ENCODE measurements at places on chromosomes 6 and 20.

DNA sequence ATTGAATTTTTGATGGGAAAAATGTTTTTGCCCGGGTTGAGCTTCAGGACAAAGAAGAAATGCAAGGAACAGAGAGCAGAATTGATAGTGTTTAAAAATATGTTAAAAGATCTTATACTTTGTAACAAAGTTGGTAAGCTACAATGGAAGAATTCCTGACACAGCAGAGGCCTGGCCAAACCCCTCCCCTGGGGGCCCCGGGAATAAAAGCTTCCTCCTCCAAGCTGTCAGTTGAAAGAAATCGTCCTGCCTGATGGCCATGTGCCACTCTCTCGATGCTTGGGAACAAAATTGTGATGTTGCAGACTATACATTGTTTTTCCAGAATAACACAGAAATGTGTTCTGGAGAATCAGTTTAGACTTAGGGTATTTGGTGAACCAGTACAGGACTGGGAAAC, 14.2 kb upstream of the TOX2 start:
- DNase-seq: no peak

GRCh38 chr20:20603339-20603990, 109.0 kb downstream of the RALGAPA2 start:
- peak; percentile 58 for DNase-seq

DNA sequence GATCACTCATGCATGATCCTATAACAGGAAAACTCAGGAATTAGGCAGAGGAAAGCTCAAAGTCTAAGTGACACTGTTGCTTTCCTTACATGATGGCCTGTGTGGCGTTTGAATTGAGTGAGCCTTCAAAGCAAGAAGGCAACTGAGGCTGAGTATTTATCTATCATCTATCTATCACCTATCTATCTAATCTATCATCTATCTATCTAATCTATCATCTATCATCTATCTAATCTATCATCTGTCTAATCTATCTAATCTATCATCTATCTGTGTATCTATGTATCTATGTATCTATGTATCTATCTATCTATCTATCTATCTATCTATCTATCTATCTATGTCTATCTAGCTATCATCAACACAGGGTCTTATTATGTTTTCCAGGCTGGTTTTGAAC, 41.8 kb upstream of the BCLAF1 start:
- no peak for DNase-seq

GRCh38 chr20:21713901-21714296, 8.4 kb downstream of the PAX1 start:
- no peak for DNase-seq

DNA sequence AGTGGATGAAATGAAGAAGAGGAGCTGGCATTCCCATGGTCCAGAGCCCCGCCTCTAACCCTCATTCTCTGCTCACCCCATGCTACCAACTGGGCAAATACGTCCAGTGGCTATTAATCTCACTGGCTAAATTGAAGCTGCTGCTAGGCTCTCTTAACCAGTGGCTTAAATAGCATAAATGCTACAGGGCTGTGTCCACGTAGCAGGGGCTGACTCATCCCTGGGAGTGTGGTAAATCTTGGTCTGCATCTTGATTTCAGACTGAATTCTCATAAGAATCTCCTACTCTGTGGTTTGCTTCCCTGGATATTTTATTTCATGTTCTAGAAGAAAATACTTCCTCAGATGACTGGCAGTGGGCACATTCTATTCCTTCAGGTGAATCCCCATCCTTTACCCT, 193.1 kb upstream of the ARG1 start:
- no peak for DNase-seq

GRCh38 chr6:22709803-22710202, 140.4 kb downstream of the HDGFL1 start:
- no peak for DNase-seq

DNA sequence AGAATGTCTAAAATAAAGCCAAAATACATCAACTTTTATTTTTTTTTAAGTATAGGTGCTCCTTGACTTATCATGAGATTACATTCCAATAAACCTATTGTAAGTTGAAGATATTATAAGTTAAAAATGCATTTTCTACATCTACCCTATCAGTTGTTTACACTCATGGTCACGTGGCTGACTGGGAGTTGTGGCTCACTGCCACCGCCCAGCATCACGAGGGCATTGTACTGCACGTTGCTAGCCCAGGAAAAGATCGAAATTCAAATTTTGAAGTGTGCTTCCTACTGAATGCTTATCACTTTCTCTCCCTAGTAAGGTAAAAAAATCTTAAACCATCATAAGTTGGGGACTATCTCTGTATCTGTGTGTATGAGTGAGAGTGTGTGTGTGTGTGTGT, 126.6 kb upstream of the RIN2 start:
- no peak for DNase-seq

GRCh38 chr6:54419885-54420284, 111.6 kb downstream of the TINAG start:
- DNase-seq: no peak

- no peak for DNase-seq
Observed at GRCh38 chr6:50198245-50198644, 148.5 kb upstream of the DEFB112 start.

DNA sequence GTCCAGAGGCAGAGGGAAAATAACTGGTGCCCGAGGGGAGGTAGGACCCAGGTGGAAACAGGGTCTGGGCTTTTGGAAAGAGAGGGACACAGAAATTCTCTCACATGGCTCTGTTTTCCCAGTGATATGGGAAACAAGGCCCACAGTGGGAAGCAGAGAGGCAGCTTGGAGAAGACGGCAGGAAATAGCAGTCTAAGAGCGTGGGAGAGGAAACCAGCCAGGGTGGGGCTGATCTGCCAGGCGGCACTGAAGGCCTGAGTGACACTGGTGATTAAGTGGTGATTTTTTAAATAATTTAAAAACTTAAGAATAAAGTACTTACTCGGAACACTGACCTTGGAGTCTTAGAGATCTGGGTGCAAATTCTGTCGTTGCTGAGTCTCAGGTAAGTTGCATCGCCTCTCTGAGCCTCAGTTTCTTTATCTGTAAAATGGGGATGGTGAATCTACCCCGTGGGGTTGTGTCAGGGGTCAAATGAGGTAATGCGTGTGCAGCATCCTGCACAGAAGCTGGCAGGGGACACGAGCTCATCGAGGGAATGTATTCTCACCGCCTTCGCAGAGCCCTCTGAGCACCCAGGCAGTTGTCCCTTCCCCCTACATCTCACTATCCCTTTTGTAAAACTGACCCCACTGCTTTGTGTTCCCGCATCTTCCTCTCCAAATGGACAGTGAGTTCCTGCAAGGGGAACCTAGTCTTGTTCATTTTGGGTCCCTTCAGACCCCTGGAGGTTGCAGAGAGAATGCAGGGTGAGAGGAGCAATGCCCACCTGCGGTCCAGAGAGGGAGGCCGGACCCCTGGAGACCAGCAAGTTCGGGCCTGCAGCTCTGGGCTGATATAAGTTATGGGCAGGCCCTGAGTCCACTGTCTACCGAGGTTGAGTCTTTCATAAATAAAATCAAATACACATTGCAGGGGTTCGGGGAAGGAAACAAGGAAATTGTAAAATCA, 228.6 kb upstream of the PMEPA1 start:
- no peak for DNase-seq

GRCh38 chr20:11918981-11919380, 1.3 kb downstream of the BTBD3 start:
- peak; percentile 19 for DNase-seq

DNA sequence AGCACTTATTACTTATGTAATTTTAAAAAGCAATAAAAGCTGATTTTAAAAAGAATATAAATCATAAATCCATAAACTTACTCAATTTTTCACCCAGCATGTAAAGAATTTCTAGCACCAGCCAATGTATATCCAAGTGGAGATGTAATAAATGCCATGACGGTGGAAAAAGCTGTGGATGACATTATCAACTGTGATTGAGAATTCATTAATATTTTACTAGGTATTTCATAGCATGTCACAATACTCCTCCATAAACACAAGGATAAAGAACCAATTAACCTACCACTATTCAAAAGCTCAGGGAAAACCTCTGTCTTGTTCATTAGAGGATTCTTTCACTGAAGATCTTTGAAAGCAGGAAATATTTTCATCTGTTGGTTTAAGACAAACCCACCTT, 13.2 kb downstream of the MMS22L start:
- no peak for DNase-seq

DNA sequence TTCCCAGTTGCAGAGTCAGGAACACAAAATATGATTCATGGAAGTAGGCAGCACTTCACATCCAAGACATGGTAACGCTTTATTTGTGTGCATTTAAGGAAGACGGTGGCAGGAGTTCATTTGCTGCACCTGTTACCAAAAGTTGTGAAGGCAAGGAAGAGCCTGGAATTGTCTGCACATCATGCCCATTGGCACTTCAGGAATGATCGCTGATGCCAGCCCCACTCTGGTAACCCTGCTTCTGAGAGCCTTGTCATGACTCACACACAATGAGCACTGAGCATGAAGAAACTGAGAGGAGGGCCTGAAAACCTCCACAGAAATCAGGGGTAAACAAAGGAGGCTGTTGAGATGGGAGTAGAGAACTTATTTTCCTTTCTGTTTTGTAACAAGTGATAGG, 181.1 kb downstream of the RPS12 start:
- no peak for DNase-seq

DNA sequence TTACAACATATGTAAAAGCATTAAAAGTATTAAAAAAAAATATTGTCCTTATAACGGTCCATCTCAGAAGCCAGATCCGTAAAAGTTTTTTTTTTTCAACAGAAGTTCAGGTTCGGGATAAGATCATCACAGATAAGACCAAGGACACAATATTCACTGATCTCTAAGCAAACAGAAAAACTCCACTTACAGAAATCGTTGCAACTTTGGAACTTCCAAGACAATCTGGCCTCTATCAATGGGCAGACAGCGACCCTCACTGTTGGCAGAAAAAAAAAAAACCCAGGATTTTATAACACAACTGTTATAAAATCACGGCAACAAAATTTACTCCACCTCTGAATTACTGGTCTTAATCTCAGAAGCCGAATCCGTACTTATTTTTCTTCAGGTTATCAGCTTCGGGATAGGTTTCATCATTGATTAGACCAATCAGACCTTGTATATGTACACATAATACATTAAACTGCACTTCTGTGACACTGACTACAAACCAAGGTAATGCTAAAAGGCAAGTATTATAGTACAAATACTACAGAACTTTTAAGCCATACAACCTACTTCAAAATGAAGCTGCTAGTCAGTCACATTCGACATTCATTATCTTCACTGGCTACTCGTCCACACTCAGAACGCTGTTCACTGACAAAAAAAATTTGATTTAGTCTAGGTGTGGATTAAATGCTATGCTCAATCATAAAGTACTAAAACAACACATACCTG, 34.7 kb upstream of the SYNCRIP start:
- peak; percentile 61 for DNase-seq

DNA sequence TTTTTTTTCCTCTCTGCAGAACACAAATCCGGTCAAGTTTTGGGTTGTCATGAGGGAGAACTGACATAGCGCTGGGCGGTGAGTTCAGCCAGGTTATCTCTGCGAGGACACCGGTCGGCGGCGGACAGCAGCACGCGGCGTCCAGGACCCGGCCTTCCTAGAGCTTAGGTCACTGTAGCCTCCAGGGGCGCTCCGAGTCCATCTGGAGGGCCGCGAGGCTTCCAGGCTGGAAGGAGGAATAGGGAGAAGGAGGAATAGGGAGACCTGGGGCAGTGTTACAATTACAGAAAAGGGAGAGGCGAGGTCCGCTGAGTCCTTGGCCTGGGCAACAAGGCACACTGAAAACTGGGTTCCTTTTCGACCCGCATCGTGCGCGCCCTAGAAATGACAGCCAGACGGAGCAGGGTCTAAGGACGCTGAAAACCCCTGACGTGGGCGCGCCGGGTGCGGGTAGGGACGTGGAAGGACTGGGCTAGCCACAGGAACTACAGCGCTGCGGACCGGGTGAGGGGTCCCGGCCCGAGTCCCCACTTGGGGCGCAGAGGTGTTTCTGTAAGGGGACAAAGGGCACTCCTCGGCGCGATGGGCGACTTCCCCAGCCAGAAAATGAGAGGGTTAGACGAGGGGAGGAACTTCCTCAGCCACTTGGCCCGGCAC, 536 bp upstream of the FNDC1 start:
- no peak for DNase-seq

DNA sequence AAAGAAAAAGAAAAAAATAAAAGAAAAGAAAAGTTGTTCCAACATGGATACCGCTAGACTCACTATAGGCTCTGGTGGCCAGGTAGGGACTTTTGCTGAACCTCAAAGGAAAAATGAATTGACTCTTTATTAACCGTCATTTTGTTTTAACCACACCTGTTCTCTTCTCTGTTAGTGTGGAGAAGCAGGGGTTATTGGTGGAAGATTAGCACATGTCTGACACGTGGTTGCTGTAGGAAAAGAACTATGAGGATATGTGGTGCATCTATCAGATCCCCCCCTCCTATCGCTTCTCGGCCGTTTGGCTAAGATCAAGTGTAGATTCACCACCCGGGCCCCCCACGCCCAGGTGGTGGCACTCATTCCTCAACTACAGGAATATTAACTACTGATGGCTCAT, 212.4 kb upstream of the ZNF184 start:
- no peak for DNase-seq
